ENCODE measurements at places on chromosomes 4 and X.

GRCh38 chr4:121209171-121209570, 45.0 kb upstream of the TNIP3 start:
- H3K36me3 ChIP-seq = no peaks in the 10 kb centered on the region
- no peak overlapping the region for H3K27ac ChIP-seq
- DNase-seq = no peak
- no peak overlapping the region for H3K4me3 ChIP-seq
- H3K4me1 ChIP-seq = no peaks in the 10 kb centered on the region

GRCh38 chr4:86482306-86483172, 111.6 kb upstream of the PTPN13 start:
- H3K36me3 ChIP-seq = no peaks in the 10 kb centered on the region
- no peak overlapping the region for H3K27ac ChIP-seq
- no peak overlapping the region for H3K4me3 ChIP-seq
- DNase-seq = no peak

DNA sequence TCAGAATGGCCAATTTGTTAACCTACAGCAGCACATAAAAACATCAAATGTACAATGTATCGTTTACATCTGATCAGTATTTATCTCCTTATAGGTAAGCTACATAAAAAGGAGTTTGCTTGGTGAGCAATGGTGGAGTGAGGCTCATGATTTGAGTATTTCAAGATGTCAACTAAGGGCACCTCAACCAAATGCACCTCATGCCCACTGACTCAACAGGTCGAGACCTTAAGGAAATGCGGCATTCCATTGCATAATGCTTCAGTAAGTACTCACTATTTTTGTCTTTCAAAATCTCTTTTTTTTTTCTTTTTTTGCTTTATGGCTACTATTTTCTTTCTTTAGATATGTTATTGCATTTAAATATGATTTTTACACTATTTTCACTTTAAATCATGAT, 181.0 kb upstream of the TLL1 start:
- DNase-seq = no peak
- no peak overlapping the region for H3K4me3 ChIP-seq
- H3K36me3 ChIP-seq = no peaks in the 10 kb centered on the region
- no peaks in the 10 kb centered on the region for H3K4me1 ChIP-seq
- no peaks in the 10 kb centered on the region for H3K27me3 ChIP-seq

DNA sequence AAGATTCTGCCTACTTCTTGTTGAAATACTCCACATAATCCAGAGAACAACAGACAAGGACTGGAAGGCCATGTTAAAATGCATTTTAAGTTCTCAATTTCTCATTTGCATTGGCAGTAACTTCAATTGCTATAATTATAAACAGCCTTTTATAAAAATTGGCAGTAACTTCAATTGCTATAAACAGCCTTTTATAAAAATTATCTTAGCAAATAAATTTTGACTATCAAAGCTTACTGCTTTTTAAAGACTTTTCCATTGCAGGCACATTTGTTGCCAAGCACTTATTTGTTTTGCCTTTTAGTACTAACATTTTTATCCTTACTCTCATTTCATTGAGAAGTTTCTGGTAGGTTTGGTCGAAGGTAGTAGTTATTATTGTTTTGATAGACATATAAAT, 17.8 kb downstream of the SCFD2 start:
- no peaks in the 10 kb centered on the region for H3K4me1 ChIP-seq
- no peaks in the 10 kb centered on the region for H3K27me3 ChIP-seq
- no peak overlapping the region for H3K27ac ChIP-seq
- H3K4me3 ChIP-seq = no peak overlapping the region

- no peaks in the 10 kb centered on the region for H3K27me3 ChIP-seq
- H3K4me1 ChIP-seq = no peaks in the 10 kb centered on the region
- H3K36me3 ChIP-seq = no peaks in the 10 kb centered on the region
- no peak for DNase-seq
- no peak overlapping the region for H3K4me3 ChIP-seq
- no peak overlapping the region for H3K27ac ChIP-seq
These were observed 212.5 kb upstream of the CXorf66 start for GRCh38 chrX:140177821-140178220.

- no peaks in the 10 kb centered on the region for H3K4me1 ChIP-seq
- H3K36me3 ChIP-seq = no peaks in the 10 kb centered on the region
- no peaks in the 10 kb centered on the region for H3K27me3 ChIP-seq
- no peak overlapping the region for H3K27ac ChIP-seq
These were observed 38.7 kb downstream of the GABRA4 start for GRCh38 chr4:46954643-46955042.

- no peak for DNase-seq
- H3K36me3 ChIP-seq = no peaks in the 10 kb centered on the region
- no peak overlapping the region for H3K4me3 ChIP-seq
- no peaks in the 10 kb centered on the region for H3K4me1 ChIP-seq
- H3K27ac ChIP-seq = no peak overlapping the region
These were observed 44.8 kb upstream of the HERC6 start for GRCh38 chr4:88333741-88334405.

DNA sequence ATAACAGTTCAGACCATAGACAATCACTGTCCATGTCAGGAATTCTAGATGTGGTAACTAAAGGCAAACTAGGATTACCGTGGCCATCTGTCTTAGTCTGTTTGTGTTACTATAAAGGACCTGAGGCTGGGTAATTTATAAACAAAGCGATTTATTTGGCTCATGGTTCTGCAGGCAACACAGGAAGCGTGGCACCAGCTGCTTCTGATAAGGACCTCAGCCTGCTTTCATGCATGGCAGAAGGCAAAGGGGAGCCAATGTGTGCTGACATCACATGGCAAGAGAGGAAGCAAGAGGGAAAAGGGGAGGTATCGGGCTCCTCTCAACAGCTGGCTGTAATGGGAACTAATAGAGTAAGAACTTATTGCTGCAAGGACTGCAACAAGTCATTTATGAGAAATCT, 376.7 kb downstream of the GPM6A start:
- H3K4me1 ChIP-seq = no peaks in the 10 kb centered on the region
- no peaks in the 10 kb centered on the region for H3K27me3 ChIP-seq
- H3K36me3 ChIP-seq = no peaks in the 10 kb centered on the region
- no peak overlapping the region for H3K4me3 ChIP-seq

GRCh38 chr4:6402566-6403399, 69.6 kb downstream of the PPP2R2C start:
- H3K36me3 ChIP-seq = no peaks in the 10 kb centered on the region
- H3K4me1 ChIP-seq = no peaks in the 10 kb centered on the region
- H3K27me3 ChIP-seq = peaks cover 27% of the 10 kb centered on the region
- H3K27ac ChIP-seq = no peak overlapping the region
- no peak for DNase-seq

All from B cell (primary cell).